ENCODE measurements at places on chromosomes 1 and 21.

GRCh38 chr1:13707164-13707563, 7.2 kb downstream of the PRDM2 start:
- DNase-seq: no peak

GRCh38 chr1:27045973-27046558, 33.4 kb upstream of the TENT5B start:
- DNase-seq: peak; percentile 68

DNA sequence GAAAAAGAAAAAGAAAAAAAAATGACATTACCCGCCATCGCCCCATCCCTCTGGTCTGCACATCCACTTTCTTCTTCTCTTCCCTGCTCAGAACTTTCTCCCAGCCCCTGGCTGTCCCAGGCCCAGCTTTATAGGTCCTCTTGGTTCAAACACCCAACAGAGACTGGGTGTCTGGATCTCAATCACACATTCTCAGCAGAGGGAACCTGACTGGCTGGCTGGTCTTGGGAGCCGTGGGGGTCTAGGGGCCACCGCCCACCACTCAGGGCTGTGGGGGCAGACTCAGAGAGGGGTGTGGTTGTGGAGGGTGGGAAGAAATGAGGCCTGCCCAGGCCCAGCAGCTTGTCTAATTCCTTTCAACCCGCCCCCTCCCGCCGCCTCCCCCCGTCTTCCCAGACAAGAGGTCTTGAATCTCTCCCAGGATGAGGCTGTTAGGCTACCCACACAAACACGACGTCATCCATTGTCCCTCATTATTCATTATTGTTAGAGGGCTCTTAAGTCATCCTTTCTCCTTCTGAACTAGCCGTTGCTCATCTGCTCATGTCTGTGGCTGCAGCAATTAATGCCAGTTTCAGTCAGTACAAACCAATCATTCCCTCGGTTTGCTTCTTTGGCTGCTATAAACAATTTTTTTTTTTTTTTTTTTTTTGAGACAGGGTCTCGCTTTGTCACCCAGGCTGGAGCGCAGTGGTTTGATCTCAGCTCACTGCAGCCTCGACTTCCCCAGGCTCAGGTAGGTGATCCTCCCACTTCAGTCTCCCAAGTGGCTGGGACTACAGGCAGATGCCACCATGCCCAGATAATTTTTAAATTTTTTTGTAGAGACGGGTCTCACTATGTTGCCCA, 40.6 kb upstream of the CLIC4 start:
- DNase-seq: no peak

- no peak for DNase-seq
These were observed 21.4 kb upstream of the NPPB start for GRCh38 chr1:11880181-11880575.

- DNase-seq: no peak
These were observed 85.9 kb downstream of the UROD start for GRCh38 chr1:45097944-45098343.

DNA sequence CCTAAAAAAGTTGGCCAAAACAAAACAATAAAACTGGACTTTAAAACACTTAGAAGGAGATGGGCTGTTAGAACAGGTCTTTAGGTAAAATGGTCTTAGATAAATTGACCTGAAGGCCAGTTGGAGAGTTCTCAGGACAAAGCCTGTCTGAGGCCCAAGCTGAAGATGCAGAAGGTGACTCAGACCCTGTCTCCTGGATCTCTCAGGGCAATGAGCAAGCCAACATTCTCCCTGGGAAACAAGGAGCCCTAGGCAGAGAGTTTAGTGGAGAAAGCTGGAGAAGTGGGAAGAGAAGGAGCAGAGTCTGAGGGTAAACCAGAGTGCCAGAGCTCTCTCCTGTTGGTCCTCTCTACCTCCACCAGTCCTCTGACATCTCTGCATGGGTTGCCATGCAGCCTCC, 70.1 kb downstream of the FCRL5 start:
- no peak for DNase-seq

- no peak for DNase-seq
These were observed 72.6 kb downstream of the DOP1B start for GRCh38 chr21:36229181-36229580.

GRCh38 chr1:65109487-65109886, 38.5 kb upstream of the AK4 start:
- no peak for DNase-seq

DNA sequence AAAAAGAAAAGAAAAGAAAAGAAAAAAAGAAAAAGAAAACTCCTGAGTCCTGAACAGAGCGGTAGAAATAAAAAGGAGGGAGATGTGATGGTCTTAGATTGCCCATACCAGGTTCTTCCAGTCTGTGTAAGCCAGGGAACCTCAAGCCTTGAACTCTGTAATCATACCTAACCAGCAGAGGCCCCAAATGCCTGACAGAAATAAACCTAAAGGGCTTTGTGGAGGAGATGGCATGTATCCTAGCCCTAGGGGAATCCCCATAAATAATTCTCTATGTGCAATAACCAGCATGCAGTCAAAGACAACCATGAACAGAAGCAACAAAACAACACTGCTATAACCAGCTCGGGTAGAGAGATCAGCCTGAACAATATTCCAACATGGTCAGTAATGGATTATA, 40.4 kb downstream of the USP48 start:
- DNase-seq: no peak
